ENCODE measurements at places on chromosomes 3 and 15.

- no peak for DNase-seq
Observed at GRCh38 chr3:185207481-185207880, 46.4 kb downstream of the EHHADH start.

DNA sequence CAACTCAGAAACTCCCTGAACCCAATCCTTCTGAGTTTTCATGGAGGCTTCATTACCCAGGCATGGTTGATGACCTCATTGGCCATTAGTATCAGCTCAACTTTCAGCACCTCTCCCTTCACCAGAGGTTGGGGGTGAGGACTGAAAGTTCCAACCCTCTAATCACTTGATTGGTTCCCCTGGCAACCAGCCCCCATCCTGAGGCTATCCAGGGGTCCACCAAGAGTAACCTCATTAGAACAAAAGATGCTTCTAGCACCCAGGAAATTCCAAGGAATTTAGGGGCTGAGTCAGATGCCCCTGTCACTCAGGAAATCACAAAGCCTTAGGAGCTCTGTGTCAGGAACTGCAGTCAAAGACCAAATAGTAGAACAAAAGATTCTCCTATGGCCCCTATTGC, 43.8 kb downstream of the ADAMTSL3 start:
- DNase-seq: no peak

- DNase-seq: no peak
Observed at GRCh38 chr3:196128172-196128843, 46.4 kb upstream of the TFRC start.

GRCh38 chr15:95519887-95520286, 810.6 kb upstream of the NR2F2 start:
- DNase-seq: no peak

DNA sequence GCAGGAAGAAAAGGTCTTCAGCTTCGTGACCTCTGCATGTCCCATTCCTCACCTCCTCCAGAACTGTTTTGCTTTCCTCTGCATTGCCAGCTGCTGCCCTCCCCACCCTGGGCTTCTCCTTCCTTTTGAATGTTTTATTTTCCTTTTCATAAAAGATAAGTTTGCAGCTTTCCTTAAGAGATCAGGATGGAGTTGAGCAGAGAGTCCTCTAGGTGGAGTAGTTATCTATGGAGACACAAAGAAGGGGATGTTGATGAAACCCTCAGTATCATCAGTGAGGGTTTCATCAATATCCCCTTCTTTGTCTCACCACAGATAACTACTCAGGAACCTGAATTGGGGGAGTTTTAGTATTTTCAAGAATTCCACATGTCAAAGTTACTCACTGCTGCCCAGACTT, 19.0 kb upstream of the SLC25A36 start:
- DNase-seq: peak; percentile 24

- DNase-seq: no peak
Observed at GRCh38 chr3:87710511-87710910, 348.3 kb downstream of the CGGBP1 start.

DNA sequence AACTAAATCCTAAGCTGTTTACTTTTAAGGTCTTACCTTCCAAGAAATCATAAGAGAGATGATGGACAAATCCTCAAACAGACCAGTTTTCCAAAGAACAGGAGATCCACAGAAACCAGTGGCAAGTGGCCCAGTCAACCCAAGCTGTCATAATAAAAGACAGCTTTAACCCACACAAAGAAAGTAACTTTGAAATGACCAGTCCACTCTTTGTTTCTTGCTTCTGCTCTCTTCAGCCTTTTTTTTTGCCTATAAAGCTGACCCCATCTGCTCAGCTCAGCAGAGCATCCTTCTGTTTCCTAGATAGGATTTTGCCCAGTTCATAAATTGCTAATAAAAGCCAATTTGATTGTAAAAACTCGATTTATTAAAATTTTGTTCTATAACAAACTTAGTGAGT, 299.4 kb downstream of the OXSM start:
- DNase-seq: no peak
